ENCODE measurements at places on chromosomes 11 and 22.

- no peak for DNase-seq
Observed at GRCh38 chr11:57405271-57405860, 14.9 kb upstream of the PRG2 start.

DNA sequence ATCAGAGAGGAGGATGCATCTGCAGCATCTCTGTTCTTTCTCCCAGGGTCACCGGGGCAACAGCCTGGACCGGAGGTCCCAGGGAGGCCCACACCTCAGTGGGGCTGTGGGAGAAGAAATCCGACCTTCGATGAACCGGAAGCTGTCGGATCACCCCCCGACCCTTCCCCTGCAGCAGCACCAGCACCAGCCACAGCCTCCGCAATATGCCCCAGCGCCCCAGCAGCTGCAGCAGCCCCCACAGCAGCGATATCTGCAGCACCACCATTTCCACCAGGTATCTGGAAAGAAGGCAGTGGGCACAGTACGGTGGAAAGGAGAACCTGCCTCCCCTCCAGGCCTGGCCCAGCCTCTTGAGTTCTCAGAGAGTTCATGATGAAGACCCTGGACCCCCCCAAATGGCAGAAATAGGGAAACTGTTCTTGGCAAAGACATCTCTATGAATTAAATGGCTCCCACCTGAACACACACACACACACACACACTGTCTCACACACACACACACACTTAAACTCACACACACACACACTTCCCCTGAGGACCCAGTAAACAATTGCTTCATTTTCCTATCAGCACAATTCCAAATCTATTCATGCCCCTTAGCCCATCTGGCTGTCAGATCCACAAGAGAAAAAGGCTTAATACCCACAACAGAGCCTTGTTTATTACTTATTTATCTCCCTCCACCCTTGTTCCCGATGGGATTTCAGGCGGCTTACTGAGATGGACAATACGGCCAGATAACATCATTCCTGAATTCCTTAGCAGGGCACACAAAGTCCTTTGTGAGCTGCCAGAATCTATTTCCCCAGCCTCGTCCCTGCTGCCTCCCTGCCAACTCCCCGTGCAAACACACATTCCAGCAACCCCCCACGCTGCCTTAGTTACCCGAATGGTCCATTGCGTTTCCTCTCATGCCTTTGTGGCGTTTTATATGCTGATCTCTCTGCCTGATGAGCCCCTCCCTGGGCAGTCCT is 8.1 kb downstream of the TMA7B start:
- DNase-seq, result no peak

DNA sequence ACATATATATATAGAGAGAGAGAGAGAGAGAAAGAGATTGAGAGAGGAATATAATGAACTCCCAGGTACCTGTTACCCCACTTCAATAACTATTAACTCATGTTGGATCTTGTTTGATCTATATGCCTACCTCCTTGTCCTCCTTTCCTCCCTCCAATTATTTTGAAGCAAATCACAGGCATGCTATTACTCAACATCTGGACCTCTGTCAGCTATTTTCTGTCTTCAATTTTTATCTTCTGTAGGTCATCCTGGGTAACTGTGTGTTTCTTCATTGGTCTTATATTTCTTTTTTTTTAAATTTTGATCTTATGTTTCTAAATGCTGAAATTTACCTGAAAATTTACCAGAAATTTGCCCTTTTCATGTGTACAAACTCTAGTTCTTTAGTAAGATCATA is 24.8 kb downstream of the UVRAG start:
- peak; percentile 22 for DNase-seq

DNA sequence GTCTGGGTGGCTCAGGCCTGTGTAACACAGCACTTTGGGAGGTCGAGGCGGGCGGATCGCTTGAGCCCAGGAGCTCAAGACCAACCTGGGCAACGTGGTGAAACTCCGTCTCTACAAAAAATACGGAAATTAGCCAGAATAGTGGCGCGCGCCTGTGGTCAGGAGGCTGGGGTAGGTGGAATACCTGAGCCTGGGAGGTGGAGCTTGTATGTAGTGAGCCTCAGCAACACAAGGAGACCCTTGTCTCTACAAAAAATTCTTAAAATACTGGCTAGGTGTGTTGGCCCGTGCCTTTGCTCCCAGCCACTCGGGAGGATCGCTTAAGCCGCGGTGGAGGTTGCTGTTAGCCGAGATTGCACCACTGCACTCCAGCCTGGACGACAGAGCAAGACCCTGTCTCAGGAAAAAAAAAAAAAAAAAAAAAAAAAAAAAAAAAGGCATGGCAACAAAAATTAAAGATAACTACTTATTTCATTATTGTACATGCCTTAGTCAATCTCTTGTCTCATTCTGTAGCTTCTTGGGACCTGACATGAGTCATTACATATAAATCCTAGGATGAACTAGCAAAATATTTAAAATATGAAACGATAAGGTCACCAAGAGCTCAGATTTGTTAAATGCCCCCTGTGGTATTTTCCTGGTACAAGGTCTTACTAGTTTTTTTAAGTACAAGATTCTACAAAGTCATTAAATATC is 1.1 kb downstream of the TAF1D start:
- DNase-seq, result peak; percentile 55

DNA sequence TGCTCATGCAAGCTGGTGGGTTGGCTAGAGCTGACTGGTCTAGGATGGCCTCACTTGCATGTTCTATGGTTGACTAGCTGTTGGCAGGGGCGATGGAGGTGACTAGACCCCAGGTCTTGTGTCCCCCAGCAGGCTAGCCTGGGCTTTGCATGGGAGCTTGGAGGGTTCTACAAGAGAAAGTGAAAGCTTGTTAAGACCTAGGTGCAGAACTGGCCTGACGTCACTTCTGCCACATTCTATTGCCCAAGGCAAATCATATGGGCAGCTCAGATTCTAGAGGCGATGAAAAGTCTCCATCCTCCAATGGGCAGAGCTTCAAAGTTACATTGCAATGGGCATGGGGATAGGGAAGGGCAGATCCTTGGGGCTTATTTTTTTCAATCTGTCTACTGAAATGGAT is 170.9 kb downstream of the MIAT start:
- no peak for DNase-seq

- DNase-seq, result no peak
Observed at GRCh38 chr11:17831228-17831627, 96.6 kb downstream of the KCNC1 start.

- peak; percentile 93 for DNase-seq
Observed at GRCh38 chr11:61129639-61130523, 27.6 kb downstream of the CD5 start.

DNA sequence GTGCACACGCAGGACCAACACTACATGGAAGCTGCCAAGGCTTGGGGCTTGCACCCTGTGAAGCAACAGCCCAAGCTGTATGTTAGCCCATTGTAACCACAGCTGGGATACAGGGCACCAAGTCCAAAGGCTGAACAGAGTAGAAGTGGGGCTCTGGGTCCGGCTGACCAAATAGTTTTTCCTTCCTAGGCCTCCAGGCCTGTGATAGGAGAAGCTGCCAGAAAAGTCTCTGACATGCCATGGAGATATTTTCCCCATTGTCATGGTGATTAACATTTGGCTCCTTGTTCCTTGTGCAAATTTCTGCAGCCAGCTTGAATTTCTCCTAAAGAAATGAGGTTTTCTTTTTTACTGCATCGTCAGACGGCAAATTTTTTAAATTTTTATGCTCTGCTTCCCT is 941.2 kb downstream of the FAM181B start:
- no peak for DNase-seq

DNA sequence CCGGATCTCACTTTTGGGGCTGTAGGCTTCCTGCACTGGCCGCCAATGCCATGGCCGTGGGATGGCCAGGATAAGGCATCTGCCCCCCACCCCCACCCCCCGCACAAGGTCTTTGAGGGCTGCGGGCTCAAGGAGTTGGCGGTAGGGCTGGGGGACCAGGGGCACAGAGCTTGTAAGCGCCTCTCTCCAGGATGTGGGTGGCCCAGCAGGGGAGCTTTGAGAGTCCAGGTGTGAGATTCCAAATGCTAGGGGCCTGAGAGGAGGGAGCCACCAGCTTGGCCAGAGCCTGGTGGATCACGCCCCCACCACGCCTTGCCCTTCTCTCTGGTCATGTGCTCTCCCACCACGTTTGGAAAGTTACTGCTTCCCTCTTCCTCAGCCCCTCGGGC is 5.0 kb downstream of the CD81 start:
- DNase-seq, result no peak

GRCh38 chr11:109527496-109527895 is 105.5 kb downstream of the C11orf87 start:
- peak; percentile 28 for DNase-seq

DNA sequence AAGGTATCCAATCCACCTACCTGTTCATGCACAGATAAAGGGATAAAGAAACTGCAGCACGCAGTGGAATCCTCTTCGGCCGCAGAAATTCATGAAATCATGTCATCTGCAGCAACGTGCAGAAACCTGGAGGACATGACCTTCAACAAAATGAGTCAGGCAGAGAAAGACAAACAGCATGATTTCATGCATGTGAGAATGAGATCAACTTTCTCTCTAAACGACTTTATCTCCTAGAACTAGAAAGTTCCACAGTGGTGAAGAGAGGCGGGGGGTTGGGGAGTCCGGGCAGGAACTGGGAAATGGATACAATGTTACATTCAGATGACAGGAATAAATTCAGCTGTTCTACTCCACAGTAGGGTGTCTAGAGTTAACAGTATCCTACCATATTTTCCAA is 9.9 kb downstream of the RGL4 start:
- peak; percentile 91 for DNase-seq

- DNase-seq, result no peak
Observed at GRCh38 chr22:48279461-48279756, 1517.0 kb downstream of the TBC1D22A start.
